ENCODE measurements at places on chromosomes 7 and 10.

DNA sequence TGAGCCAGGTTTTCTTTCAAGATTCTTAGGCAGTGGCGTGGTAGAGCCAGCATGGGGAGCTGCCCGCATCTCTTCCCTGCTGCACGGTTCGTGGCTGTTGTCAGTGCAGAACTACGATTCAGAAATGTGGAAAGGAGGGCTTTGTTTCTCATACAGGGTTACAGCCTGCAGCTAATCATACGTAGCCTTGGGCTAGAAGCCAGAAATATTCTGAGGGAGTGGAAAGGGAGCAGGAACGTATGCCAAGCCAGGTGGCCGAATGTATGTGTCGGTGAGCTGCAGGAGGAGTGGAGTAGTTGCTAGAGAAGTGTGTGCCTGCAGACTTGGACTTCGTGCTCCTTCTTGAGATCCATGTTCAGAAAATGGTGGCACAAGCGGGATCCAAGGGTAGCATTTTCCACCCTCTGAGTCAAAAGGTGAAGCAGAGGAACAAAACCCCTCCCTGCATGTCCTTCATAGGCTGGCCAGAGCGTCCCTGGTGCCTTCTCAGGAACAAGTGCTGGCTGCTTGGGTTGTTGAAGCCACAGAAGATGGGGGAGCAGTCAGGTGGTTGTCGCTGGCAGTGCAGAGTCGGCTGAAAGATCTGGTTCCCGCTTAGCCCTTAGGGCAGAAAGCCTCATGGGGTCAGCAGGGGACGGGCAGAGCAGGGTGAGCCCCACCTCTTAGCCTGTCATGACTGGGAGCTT lies 40.9 kb downstream of the LANCL2 start:
- DNase-seq: no peak

- DNase-seq: no peak
Measured at GRCh38 chr10:1659221-1659791, 78.0 kb downstream of the ADARB2 start.

DNA sequence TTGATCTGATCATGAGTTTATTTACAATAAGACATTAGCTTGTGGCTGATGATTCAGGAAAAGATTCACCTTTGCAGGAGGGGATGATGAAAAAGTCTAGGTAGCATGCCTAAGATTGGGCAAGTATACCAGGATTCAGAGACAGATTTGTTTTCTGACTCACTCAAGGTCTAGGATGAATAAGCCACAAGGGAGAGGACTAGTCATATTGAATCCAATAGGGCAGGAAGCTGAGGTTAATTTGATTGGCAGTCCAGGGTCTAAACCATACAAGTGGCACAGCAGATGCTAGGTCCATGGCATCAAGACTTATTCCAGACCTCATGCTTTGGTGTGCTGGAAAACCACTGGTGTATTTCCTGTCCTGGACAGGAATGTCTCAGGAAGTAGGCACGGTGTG lies 1133.4 kb downstream of the XPNPEP1 start:
- no peak for DNase-seq

DNA sequence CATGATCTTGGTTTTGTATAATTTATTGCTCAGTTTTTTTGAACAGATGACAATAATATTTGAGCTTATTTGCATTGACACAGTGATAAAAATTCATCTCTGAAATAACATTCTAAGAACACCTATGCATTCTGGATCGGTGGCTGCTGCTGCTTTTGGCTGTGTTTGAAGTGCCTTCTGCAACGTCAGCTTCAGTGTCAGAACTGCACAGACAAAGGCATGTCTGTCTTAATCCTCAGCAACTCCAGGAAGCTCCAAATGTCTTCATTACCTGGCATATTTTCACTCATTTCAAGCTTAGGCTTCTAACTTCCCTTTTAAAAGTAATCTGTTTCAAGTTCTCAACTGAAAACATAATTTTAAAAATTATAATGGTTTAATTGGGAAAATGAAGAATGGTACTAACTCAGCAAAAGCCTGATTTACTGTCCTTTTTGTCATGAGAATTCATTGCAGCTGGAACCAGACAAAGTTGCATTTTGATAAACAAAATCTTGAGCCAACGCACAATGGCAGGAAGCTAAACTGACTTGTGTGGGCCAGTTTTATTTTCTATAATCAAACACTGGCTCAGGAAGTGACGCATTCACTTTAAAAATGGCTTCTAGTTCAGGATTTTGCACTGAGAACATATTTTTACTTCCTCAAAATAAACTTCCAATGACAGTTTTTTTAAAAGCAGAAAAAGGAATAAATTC lies 38.7 kb downstream of the NPS start:
- DNase-seq: no peak

DNA sequence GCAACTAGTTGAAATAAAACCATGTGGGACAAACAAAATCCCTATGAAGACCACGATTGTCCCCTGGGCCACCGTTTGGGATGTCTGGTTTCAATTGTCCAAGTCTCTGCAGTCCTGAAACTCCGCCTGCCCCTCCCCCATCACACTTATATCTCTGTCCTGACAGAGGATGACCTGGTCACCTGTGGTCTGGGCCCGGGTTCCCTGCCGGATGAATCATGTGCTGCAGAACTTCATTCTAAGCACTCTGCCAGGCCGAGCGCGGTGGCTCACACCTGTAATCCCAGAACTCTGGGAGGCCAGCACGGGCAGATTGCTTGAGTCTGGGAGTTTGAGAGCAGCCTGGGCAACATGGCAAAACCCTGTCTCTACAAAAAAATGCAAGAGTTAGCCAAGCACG lies 91.1 kb downstream of the COL13A1 start:
- no peak for DNase-seq

GRCh38 chr10:132449811-132450181 lies 52.8 kb downstream of the PWWP2B start:
- no peak for DNase-seq

DNA sequence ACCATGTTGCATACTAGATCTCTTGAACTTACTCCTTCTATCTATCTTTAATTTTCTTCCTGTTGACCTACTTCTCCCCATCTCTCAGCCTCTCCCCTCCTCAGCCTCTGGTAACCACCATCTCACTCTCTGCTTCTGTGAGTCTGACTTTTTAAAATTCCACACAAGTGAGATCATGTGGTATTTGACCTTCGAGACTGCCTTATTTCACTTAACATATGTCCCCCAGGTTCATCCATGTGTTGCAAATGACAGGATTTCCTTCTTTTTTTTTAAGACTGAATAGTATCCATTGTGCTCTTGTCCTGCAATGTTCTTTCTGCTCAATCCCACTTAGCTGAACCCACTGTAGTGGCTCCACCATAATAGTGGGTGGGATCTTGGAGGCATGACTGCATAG lies 51.4 kb upstream of the DNAJC1 start:
- no peak for DNase-seq

GRCh38 chr10:76130892-76131291 lies 699.5 kb downstream of the LRMDA start:
- no peak for DNase-seq

GRCh38 chr7:23470330-23471105 lies at the start of gene IGF2BP3:
Gene IGF2BP3, minus strand, starts transcription at chr7:23470491. Its CDS starts 381 bp downstream, at chr7:23470110.
- no peak for DNase-seq

- DNase-seq: no peak
Measured at GRCh38 chr10:73867126-73867807, 7.1 kb downstream of the CAMK2G start.

DNA sequence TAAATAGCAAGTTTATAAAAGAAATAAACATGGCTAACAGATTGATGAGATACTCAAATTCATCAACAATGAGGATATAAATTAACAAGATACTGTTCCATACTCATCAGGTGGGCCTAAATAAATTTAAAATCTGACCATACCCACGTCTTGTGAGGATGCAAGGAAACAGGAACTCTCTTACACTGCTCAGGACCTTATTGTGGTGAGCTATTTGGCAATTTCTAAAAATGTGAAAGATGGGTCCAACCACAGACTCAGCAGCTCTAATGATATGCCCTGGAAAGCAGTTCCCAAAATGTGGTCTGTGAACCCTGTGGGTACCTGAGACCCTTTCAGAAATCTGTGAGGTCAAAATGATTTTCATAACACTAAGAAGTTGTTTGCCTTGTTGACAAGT lies 21.5 kb downstream of the RPP38 start:
- no peak for DNase-seq

- DNase-seq: no peak
Measured at GRCh38 chr10:132611026-132611910, 73.7 kb downstream of the INPP5A start.

GRCh38 chr7:129980667-129981066 lies 27.9 kb upstream of the UBE2H start:
- DNase-seq: no peak

- DNase-seq: no peak
Measured at GRCh38 chr7:24233386-24233785, 50.6 kb upstream of the NPY start.

- DNase-seq: no peak
Measured at GRCh38 chr10:66713387-66713786, 212.4 kb upstream of the LRRTM3 start.

DNA sequence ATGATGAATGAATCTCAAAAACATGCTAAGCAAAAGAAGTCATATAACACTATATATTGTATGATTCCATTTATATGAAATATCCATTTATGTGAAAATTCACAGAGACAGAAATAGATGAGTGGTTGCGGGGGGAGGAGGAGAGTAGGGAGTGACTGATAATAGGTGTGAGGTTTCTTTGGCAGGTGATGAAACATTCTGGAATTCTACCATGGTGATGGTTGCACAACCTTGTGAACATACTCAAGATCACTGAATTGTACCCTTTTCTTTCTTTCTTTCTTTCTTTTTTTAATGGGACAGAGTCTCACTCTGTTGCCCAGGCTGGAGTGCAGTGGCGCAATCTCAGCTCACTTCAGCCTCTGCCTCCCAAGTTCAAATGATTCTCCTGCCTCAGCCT lies 10.7 kb downstream of the SVOPL start:
- no peak for DNase-seq

- no peak for DNase-seq
Measured at GRCh38 chr10:77862595-77862994, 64.0 kb downstream of the DLG5 start.

DNA sequence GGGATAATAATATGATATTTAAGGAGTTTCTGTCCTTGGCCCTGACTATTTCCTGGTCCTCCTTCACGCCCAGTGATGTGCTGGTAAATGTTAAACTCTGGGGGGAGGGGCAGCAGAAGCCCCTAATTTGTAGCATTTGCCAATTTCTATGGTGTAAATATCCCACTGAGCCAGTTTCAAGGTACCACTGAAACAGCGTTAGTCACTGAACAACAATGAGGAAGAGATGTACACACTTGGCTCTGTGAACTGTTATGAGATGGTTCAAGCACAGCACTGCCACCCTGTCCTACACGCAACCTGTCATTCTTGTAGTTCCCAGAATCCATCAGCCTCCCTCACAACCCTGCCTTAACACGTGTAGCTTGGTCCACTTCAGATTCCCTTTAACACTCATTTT lies 39.8 kb downstream of the MET start:
- no peak for DNase-seq

DNA sequence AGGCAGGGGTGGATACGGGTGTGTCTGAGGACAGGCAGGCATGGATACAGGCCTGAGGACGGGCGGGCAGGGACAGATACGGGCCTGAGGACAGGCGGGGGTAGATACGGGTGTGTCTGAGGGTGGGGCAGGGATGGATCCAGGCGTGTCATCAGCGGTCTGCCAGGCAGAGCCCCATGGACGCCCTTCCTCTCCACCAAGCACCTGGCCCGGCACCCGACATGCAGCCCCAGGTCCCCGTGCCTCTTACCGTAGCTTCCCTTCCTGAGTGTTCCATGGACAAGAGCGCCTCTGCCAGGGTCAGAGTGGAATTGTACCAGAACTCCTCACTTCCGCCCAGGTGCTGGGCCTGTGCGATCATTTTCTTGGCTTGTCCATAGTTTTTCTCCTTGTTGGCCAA lies 74.6 kb upstream of the NKX6-2 start:
- no peak for DNase-seq

GRCh38 chr10:63465293-63466143 lies at the start of gene JMJD1C:
Gene JMJD1C, minus strand, starts transcription at chr10:63465977. Its CDS starts 315 bp downstream, at chr10:63465662.
- peak; percentile 44 for DNase-seq

GRCh38 chr7:96636979-96637378 lies 72.7 kb downstream of the SEM1 start:
- DNase-seq: no peak

DNA sequence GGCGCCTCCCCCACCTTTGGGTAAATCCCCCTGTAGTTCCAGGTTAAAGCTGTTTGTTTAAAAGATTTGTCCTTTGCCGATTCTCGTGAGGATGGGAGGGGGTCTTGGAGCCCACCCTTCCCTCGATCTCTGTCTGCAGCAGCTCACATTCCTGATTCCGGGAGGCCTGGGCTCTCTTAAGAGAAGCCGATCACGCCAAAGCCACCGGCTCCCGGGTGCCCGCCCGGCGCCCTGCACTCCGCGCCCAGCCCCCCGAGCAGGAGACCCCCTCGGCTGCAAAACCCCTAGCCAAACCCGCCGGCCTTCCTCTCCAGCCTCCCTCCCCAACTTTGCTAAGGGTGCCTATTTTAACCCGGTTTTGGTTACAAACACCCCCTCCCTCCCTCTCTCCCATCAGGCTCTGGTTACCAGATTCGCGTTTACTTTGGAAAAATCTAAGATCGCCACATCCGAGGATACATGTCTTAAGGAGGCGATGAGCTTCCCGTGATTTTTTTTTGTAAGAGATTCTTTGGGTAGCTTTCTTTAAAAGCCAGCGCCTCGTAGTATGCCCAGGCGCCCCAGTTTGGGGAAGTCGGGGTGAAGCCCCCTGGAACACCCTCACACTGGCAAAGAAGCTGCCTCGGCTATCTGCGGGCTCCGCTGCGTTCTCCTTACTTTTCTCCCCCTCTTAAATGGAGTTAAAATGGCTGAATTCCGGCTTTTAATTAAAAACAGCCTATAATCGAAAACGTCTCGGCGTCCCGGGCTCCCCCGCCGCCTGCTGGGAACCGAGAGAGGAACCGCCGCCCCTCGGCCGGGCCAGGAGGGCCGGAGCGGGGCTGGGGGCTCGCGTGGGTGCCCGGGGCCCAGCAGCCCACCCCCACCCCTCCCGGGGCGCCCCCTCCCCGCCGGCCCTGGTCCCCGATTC lies 983 bp downstream of the TNRC18 start:
- no peak for DNase-seq

GRCh38 chr7:128673571-128673970 lies 1.5 kb downstream of the GARIN1A start:
- no peak for DNase-seq

GRCh38 chr7:2158331-2159175 lies 74.2 kb downstream of the MAD1L1 start:
- no peak for DNase-seq

- DNase-seq: no peak
Measured at GRCh38 chr7:27189295-27189996, 4.4 kb upstream of the HOXA11 start.

- DNase-seq: no peak
Measured at GRCh38 chr7:128791972-128792327, 182 bp downstream of the CCDC136 start.

Data from stimulated activated CD4-positive, alpha-beta T cell treated with anti-CD3 and anti-CD28 coated beads, TNF-alpha, amount 100 ng/mL, for 4 hours (primary cell).